ENCODE measurements at places on chromosomes 7 and 10.

- no peak for DNase-seq
Measured at GRCh38 chr7:39894904-39895303, 55.2 kb upstream of the CDK13 start.

DNA sequence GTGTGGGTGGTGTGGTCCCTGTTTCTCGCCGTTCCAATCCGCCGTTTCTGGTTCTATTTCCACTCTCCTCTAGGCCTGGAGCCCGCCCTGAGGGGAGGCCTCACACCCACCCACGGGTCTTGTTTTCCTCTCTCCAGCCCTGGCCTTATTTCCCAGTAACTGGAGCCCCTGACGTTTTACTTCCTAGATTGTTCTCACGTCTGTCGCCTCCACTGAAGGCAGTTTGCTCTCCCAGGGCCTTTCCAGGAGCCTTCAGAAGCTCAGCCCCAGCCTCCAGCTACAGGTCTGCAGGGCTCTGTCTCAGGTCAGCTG lies 30.6 kb downstream of the CFAP46 start:
- DNase-seq = no peak

- DNase-seq = no peak
Measured at GRCh38 chr10:117928741-117929140, 118.0 kb downstream of the RAB11FIP2 start.

GRCh38 chr7:84950836-84951235 lies 236.0 kb downstream of the SEMA3D start:
- DNase-seq = no peak

DNA sequence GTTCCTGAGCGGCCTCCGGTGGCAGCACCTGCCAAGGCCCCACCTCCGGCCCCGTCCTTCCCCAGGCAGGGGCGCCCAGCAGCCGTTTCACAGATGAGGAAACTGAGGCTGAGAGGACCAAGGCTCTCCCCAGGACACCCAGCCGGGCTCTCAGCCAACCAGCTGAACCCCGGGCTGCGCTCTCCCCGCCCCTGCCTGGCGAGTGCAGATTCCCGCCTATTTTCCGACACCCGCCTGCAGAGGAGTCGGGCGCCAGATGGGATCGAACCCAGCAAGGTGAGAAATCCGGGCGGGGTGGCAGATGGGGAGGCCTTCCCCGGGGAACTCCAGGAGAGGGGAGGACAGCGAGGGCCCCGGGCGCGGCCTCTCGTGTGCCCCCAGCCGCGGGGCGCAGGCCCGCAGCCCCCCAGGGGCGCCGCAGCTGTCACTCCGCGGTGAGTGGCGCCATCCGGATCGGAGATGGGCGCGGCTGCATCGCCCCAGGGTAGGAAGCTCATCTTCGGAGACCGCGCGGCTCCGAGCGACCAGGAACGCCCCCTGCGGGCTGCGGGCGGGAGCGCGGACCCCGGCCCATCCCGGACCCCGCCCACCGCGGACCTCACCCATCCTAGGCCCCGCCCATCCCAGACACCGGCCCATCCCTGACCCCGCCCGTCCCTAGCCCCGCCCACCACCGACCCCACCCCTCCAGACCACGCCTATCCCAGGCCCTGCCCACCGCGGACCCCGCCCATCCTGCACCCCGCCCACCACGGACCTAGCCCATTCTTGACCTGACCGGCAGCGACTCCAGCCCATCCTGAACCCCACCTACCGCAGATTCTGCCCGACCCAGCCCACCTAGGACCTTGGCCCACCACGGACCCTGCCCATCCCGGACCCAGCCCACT lies 90.3 kb downstream of the MICALL2 start:
- peak; percentile 35 for DNase-seq

GRCh38 chr7:37052705-37053104 lies 328.4 kb upstream of the AOAH start:
- DNase-seq = no peak

DNA sequence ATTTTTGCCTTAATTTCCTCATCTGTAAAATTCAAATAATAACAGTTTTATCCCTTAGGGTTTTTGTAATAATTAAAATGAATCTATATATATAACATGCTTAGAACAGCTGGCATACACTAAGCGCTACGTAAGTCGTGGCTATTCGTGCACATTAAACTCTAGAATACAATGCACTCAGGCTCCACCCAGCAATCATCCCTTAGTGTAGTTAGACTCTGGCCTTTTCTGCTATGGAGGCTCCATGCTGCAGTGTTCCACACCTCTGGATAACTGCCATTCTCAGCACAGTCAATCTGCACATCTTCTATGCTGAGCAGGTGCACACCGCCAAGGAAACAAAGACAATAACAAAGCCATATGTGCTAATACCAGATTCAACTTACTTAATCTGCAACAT lies 92.9 kb downstream of the IPMK start:
- DNase-seq = no peak

GRCh38 chr7:91852263-91852741 lies 28.2 kb downstream of the MTERF1 start:
- DNase-seq = no peak

DNA sequence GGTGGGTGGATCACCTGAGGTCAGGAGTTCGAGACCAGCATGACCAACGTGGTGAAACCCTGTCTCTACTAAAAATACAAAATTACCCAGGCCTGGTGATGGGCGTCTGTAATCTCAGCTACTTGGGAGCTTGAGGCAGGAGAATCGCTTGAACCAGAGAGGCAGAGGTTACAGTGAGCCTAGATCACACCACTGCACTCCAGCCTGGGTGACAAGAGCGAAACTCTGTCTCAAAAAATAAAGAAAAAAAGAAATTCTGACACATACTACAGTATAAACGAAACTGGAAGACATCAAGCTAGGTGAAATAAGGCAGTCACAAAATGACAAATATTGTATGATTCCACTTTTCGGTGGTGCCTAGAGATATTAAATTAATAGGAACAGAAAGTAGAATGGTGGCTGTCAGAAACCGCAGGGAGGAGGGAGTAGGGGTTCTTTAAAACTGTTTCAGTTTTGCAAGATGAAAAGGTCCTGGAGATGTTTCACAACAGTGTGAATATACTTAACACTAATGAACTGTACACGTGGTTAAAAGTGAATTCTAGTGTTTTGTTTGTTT lies 23.2 kb downstream of the PILRA start:
- DNase-seq = no peak

DNA sequence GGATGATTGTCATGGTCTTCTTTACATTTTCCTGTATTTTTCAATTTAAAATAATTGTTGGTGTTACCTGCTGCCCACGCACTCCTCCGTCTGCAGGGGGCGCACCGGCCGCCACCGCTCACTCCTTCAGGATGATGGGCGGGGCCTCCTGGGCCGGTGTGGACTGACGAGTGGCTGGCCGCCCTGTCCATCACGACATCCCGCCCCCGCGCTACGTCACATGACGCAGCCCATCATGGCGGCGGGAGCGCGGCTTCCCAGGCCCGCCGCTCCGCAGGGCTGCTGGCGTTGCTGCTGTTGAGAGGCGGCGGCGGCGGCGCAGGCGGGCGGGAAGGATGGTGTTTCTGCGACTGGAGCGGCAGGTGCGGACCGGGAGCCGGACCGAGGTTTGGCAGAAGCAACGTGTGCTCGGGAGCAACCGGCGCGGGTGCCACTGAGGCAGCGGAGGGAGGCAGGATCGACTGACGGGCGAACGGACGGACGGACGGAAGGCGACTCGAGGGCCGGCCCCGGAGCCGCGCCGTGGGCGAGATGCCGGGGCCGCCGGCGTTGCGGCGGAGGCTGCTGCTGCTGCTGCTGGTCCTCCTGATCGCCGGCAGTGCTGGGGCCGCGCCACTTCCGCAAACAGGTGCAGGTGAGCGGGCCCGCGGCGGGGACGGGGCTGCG lies at the start of gene LMTK2:
Gene LMTK2 (plus strand): TSS at position 216 of the 666 bp plus-strand sequence. CDS start 316 bp downstream, at position 532.
- peak; percentile 67 for DNase-seq

GRCh38 chr10:91901784-91902677 lies 7.3 kb downstream of the FGFBP3 start:
- peak; percentile 45 for DNase-seq

DNA sequence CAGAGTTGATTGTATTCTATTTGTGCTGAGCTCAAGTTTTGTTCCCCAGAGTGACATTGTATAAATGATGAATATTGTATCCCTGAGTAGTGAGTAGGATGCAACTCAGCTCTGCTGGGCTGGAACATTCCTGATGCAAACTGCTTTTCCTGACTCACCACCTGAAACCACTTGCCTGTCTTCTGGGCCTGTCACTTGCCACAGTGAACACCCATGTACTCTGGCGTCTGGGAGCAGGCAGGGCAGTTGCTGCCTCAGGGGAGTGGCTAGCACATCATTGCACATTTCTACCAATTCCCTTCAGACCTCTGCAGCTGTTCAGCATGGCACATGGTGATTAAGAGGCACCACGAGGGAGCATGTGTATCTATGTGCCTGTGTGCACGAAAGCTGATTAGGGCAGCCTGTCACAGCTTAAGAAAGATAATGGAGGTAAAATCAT lies 157.3 kb downstream of the SND1 start:
- no peak for DNase-seq

GRCh38 chr10:55820071-55820470 lies 541.0 kb downstream of the ZWINT start:
- no peak for DNase-seq

GRCh38 chr10:80477813-80478212 lies 23.7 kb downstream of the TSPAN14 start:
- no peak for DNase-seq

- DNase-seq = no peak
Measured at GRCh38 chr7:121020989-121021969, 32.8 kb downstream of the CPED1 start.

GRCh38 chr10:29859521-29860130 lies 199.8 kb downstream of the JCAD start:
- DNase-seq = no peak

DNA sequence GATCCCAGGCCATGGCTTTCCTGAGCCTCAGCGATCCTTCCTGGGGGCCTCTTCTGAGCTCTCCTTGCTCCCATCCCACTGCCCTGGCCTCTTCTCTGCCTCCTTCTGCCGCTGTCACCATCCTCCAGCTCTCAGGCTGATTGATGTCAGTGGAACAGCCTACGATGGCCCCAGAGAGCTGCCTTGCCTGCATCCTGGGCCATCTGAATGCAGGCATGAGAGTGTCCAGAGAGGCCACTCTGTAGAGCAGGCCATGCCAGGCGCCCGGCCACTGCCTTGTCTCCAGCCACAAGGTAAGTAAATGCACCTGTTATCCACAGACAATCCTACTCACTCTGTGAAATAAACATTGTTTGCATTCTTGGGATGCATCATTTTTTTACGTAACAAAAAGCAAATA lies 171.4 kb upstream of the PPP2R2D start:
- DNase-seq = no peak

DNA sequence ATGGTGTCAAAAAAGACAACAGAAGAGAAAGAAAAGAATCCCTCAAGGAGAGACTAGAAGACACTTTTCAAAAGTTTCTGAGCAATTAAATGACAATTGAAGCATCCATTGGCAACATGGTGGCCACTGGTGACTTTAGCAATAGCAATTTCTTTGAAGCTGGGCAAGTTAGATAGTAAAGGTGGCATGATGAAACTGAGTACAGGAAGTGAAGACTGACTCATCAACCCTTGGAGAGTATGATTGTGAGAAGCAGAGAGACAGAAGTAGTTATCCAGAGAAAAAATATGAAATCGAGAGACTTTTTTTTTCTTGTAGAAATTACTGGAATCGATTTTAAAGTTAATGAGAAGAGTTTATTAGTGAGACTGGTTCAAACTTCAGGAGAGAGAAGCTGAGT lies 52.5 kb downstream of the DGKB start:
- DNase-seq = no peak

DNA sequence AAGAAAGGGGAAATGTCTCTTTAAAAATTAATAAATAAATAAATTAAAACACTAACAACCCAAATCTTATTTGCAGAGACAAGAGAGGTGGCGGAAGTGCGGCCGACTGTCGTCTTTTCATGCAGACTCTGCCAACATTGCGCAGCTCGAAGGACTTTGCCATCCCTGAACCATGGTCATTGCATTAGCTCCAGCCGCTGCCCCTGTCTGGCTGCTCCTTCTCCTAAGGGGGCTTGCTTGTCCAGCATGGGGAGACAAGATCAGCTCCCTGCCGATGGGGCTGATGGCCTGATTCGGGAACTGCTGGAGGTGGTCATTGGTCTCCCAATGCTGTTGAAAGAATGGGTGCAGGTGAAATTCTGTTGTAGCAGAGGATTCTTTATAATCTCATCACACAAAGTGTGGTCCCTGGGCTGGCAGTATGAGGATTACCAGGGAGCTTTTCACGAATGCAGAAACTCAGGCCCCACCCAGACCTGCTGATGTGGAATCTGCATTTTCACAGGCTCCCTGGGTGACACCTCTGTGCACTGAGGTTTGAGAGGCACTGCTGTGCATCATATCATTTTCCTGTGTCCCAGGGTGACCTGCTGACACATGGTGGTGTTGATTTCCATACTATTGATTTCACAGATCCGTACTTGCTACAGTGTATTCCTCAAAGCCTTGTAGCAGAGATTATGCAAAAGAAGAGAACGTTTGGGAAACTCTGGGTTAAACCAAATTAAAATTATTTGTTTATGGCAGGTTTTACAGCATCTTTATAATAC lies 172.4 kb upstream of the ZMIZ1 start:
- no peak for DNase-seq

GRCh38 chr10:48708144-48708543 lies 23.5 kb downstream of the WDFY4 start:
- DNase-seq = no peak

DNA sequence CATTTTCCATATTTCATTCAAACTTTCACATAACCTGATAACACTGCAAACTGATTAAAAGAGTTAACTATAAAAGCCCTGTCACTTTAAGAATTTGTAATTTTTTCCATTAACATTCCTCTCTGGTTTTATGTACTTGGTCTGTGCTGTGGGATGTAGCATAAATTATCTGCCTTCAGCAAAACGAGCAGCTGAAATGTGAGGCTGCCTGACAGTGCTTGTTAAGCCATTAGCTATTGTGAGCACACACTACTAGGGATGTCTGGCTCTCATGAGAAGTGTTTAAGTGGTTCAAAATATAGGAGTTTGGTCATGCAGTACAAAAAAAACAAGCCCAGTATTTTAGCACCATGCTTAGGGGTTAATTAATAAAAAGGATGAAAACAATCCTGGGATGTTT lies 63.0 kb downstream of the HOXA1 start:
- DNase-seq = peak; percentile 53

GRCh38 chr10:124632566-124632965 lies 111.6 kb downstream of the FAM53B start:
- no peak for DNase-seq

- no peak for DNase-seq
Measured at GRCh38 chr10:18463673-18464211, 187.6 kb downstream of the NSUN6 start.

- no peak for DNase-seq
Measured at GRCh38 chr10:49038711-49039110, 76.6 kb downstream of the VSTM4 start.

GRCh38 chr10:32207544-32207943 lies 139.4 kb downstream of the EPC1 start:
- DNase-seq = peak; percentile 0

Data from DMS153 (cell line).